T1000 (cell line): ENCODE measurements at places on chromosomes 2 and 18.

DNA sequence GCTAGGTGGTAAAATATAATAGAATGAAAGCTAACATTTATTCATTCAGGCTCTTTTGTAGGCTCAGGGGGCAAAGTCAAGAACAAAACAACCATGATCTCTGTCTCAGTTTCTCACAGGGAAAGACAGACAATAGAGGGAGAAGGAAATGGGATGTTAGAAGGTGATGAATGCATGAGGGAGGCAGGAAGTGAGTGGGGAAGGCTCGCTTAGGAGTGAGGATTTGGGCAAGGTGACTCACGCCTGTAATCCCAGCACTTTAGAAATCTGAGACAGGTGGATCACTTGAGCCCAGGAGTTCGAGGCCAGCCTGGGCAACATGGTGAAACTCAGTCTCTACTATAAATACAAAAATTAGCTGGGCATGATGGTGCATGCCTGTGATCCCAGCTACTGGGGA, 88.4 kb downstream of the CTIF start:
- no peak for DNase-seq

DNA sequence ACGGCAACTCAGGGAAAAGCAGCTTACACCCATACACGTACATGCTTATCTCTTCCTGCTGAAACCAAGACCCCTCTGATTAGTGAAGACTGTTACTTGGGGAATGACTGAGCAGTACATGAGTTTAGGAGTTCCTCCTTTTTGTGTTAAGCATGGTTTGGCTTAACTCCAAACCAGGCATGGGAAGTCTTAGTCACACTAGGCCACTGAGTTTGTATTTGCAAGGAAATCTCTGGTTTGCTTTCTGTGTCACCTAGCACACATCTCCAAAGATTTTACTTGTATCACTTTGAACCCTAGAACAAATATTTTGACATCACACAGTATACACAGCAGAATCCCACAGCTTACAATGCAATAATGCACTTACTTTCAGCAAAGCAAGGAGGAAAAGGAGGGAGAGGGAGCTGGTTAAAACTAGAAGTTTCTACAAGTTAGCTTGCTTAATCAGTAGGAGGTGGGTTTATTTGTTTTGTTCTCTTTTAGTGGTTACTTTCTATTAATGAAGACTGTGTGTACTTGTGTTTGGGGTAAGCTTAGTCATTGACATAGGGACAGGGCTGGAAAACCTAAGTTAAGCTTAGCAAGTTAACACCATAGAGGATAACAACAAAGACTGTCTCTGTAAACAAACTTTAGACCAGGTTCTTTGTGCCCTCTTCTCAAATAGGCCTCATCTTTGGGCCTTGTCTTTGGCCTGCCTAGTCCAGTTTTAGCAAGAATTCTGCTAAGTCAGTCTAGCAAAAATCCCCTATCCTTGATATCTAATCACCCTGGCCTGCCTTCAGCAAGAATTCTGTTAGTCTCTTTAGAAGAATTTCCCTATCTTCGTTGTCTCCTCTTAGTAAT, 219.4 kb downstream of the MREG start:
- peak; percentile 29 for DNase-seq

- DNase-seq: no peak
Measured at GRCh38 chr18:10926621-10927161, 222.7 kb downstream of the PIEZO2 start.

DNA sequence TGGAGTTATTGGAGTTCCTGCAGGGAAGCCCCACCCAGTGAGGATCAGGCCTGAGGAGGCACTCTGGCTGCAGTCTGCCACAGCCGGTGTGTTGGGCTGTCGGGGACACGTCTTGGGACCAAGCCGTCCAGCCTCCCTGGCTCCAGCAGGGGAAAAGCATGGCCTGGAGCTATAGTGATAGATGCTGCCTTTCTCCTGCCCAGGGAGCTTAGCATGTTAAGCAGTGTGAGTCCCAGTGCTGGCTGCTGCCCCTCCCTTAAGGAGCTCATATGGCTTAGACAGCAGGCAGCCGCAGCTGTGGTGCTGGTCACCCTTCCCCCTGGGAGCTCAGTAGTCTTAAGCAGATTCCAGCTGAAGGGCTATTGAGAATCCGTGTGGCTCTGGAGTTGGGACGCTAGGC, 78.9 kb downstream of the CERS6 start:
- no peak for DNase-seq

- DNase-seq: no peak
Measured at GRCh38 chr2:241553981-241554380, 4.6 kb upstream of the BOK start.

- DNase-seq: no peak
Measured at GRCh38 chr2:68880213-68880612, 9.0 kb upstream of the BMP10 start.

- DNase-seq: no peak
Measured at GRCh38 chr2:168201584-168202116, 45.7 kb downstream of the STK39 start.

DNA sequence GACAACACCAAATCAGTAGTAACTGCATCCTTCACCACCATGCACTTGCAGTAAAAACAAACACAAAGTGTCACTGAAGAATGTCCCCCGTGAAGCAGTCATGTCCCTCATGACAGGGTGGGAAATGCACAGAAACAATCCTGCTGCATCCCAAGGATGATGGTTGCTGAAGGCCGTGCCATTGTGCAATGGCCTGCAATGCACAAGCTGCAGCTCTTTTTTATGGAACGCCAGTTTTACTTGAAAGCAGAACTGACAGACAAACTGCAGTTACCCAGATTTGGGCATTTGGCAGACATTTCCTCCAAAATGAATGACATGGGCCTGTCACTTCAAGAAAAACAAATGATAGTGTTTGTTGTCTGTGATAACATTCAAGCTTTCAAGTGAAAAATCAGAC, 2.4 kb upstream of the CHST10 start:
- DNase-seq: no peak

- DNase-seq: no peak
Measured at GRCh38 chr2:113010088-113010487, 4.8 kb downstream of the IL36A start.

GRCh38 chr2:184620367-184620766, 22.0 kb downstream of the ZNF804A start:
- DNase-seq: no peak

- DNase-seq: no peak
Measured at GRCh38 chr2:33008716-33009115, 62.0 kb downstream of the LTBP1 start.

DNA sequence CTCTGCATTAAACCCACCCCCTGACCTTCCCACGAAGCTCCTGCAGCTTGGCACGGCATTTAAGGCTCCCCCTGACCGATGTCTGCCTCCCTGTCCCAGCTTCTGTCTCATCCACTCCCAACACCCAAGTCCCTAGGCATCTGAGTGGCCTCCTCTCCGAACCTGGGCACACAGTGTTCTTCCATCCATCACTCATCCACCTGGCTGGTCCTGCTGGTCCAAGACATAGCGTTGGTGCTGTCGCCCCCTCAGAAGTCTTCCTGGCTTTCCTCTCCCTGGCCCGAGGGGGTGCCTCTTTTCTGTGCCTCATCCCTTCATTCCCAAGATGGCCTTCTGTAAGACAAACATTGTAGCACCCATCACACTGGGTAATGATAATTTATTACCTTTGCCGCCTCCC, 323.6 kb downstream of the GBX2 start:
- no peak for DNase-seq
